Activated CD4-positive, alpha-beta T cell treated with anti-CD3 and anti-CD28 coated beads, Interleukin-2, amount 10 ng/mL, durations not matched to agents 7 days and 5 days (primary cell): ENCODE measurements at places on chromosomes 12 and 14.

GRCh38 chr14:79175671-79176070 is 1005.5 kb downstream of the NRXN3 start:
- H3K4me3 ChIP-seq = no peak overlapping the region
- H3K36me3 ChIP-seq = no peaks in the 10 kb centered on the region
- H3K4me1 ChIP-seq = no peaks in the 10 kb centered on the region
- H3K27ac ChIP-seq = no peak overlapping the region
- DNase-seq = no peak

DNA sequence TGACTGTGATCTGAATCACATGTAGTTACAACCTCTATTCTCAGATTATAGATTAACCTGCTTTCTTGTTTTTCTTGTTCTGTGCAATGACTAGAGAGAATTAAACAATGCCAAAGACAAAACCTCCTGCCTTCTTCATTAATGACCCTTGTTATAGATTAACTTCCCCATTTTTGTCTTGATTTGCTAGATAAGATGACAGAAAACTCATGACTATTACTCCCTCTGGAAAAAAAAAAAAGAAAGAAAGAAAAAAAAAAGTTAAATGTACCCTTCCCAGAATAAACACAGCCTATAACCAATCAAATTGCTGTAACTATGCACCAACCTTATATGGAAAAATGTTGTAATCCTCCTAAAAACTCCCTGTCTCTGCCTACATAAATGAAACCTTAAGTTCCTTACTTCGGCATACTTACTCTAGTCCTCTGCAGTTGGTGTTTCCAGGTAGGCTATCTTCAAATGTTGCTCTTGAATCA is 41.1 kb upstream of the PCED1B start:
- no peak for DNase-seq
- no peak overlapping the region for H3K4me3 ChIP-seq
- H3K36me3 ChIP-seq = no peaks in the 10 kb centered on the region
- H3K27ac ChIP-seq = no peak overlapping the region
- H3K27me3 ChIP-seq = no peaks in the 10 kb centered on the region
- peaks cover 2% of the 10 kb centered on the region for H3K4me1 ChIP-seq

DNA sequence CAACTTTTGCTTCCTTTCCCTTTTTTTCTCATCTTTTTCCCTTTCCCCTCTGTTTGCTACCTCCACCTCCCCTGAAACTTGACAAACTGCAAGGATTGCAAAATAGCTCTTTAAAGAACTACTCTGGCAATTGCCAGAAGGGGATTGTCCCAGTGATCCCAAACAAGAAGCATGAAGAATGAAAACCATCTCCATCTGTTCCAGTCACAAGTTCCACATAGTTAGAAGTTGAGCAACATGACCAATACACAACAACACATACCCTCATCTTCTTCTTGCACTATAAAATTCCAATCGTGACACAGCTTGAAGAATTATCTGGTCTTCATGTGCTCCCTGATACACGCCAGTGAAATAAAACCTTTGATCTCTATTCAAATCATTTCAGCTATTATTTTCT is 93.7 kb upstream of the USP15 start:
- H3K4me1 ChIP-seq = peaks cover 5% of the 10 kb centered on the region
- no peak overlapping the region for H3K4me3 ChIP-seq
- H3K27me3 ChIP-seq = no peaks in the 10 kb centered on the region
- no peaks in the 10 kb centered on the region for H3K36me3 ChIP-seq
- no peak for DNase-seq
- H3K27ac ChIP-seq = no peak overlapping the region

DNA sequence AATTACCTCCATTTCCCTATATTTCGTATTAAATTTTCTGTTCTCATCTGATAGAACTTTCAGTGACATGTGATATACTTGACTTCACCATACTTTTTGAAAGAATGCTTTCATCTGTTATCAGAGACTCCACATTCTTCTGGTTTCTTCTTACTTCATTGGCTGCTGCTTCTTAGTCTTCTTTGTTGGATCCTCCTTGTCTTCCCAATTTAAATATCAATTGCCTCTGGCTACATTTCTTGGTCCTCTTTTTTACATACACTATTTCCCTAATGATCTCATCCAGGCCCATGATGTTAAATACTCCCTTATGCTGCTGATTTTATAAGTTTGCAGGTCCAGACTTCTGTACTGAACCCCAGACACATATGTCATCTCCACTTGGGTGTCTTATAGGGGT is 22.0 kb downstream of the OR5AU1 start:
- no peak for DNase-seq
- no peak overlapping the region for H3K4me3 ChIP-seq
- H3K4me1 ChIP-seq = no peaks in the 10 kb centered on the region
- no peaks in the 10 kb centered on the region for H3K36me3 ChIP-seq

DNA sequence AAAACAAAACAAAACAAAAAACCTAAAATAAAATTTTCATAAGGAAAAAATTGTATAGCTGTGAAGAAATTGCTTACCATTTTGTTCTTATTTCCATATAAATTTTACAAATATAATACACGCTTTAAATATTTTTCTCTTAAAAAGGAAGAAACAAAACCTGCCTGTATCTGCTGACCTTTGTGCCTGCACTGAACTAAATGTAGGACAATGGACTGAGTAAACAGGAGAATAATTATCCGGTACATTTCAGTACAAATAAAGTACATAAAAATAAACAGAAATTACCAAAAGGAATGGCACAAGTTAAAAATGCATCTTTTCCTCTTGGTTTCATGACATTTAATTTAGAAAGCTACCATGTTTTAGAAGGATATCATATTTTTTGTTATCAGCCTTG is 112.3 kb downstream of the DNAI7 start:
- H3K27ac ChIP-seq = no peak overlapping the region
- H3K27me3 ChIP-seq = no peaks in the 10 kb centered on the region
- no peaks in the 10 kb centered on the region for H3K4me1 ChIP-seq

GRCh38 chr12:121957861-121958515 is 39.6 kb downstream of the CFAP251 start:
- H3K27ac ChIP-seq = no peak overlapping the region
- no peaks in the 10 kb centered on the region for H3K4me1 ChIP-seq
- H3K27me3 ChIP-seq = peaks cover 3% of the 10 kb centered on the region
- H3K4me3 ChIP-seq = no peak overlapping the region
- DNase-seq = no peak
- H3K36me3 ChIP-seq = no peaks in the 10 kb centered on the region

GRCh38 chr14:24172871-24173281 is 996 bp downstream of the REC8 start:
- H3K27me3 ChIP-seq = no peaks in the 10 kb centered on the region
- no peak for DNase-seq
- peaks cover 51% of the 10 kb centered on the region for H3K36me3 ChIP-seq
- peak overlapping the region; percentile 54 for H3K27ac ChIP-seq
- H3K4me3 ChIP-seq = peak overlapping the region; percentile 69
